ENCODE measurements at places on chromosomes 7 and 10.

DNA sequence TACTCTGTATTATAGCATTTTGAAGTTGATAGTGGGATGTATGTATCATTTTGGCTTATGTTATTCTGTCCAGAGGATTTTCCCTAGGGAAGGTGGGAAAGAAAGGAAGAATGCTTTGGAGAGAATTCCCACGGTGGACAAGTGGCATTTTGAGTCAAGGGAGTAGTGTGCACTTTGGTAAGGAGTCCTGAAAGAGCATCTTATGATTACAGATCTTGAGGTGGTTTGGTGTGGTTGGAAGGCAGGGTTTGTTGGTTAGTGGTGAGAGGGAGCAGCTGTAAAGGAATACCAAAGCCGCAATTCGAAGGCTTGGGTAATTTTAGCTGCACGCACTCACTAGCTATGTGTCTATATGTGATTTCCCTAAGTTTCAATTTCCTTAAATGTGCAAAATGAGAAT is 16.1 kb downstream of the CCSER2 start:
- no peak for DNase-seq

DNA sequence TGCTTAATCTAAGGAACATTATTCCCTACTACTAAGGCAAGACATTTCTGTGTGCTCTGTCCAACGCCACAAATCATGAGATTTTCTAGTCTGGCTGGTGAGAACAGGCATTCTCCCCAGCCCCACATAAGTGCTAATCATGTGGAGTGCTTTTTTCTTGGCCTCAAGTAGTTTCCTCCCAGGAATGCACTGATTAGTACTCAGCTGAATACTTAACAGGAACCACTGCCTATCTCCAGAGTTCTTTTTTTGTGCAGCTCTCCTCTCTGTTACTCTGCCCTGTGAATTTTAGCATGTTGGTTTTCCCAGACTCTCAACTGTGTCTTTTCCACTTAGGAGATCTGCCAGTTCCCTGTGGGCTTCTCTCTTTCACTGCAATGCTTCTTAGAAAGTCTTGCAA is 1098.5 kb upstream of the LRRTM3 start:
- no peak for DNase-seq

- no peak for DNase-seq
These were observed 5.6 kb downstream of the BAG3 start for GRCh38 chr10:119656760-119657159.

GRCh38 chr7:33842150-33842549 is 63.2 kb upstream of the BMPER start:
- no peak for DNase-seq

DNA sequence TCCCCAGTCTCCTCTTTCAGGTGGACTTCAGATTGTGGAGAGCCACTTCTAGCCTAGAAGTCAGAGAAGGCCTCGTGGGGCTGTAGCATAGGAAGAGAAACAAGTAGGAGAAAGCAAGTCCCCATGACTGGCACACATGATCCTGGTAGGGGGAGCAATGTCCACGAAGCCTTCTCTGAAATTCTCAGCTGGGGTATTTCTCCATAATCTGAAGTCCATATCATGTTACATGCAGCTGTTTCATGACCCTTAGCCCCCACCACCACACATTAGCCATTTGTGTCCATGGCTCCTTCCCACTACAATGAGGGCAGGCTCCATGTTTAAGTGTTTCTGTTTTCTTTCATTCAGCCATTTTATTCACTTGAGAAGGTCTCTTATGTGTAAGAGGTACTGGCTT is 43.2 kb downstream of the LAMB4 start:
- no peak for DNase-seq

GRCh38 chr7:47034180-47034579 is 547.7 kb downstream of the TNS3 start:
- DNase-seq, result no peak

- DNase-seq, result no peak
These were observed 243.5 kb upstream of the ZNF32 start for GRCh38 chr10:43892062-43892770.

- no peak for DNase-seq
These were observed 209.1 kb downstream of the PRPF18 start for GRCh38 chr10:13795653-13796555.

DNA sequence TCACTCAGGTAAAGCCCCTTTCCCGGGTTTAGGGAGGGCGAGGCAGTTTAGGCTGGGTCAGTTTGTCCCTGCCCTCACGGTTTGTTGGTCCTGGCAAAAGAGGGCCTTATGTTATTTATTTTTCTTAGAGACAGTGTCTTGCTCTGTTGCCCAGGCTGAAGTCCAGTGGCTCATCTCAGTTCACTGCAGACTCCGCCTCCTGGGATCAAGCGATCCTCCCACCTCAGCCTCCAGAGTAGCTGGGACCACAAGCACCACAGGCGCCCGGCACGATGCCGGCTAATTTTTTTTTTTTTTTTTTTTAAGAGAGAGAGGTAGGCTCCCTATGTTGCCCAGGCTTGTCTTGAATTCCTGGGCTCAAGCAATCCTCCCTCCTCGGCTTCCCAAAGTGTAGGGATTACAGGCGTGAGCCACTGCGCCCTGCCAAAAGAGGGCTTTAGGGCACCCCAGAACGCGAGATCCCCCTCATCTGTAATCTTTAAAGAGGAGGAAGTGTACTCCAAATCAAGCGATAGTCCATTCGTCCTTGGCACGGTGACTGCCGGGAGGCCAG is 626 bp upstream of the BMS1 start:
- no peak for DNase-seq

DNA sequence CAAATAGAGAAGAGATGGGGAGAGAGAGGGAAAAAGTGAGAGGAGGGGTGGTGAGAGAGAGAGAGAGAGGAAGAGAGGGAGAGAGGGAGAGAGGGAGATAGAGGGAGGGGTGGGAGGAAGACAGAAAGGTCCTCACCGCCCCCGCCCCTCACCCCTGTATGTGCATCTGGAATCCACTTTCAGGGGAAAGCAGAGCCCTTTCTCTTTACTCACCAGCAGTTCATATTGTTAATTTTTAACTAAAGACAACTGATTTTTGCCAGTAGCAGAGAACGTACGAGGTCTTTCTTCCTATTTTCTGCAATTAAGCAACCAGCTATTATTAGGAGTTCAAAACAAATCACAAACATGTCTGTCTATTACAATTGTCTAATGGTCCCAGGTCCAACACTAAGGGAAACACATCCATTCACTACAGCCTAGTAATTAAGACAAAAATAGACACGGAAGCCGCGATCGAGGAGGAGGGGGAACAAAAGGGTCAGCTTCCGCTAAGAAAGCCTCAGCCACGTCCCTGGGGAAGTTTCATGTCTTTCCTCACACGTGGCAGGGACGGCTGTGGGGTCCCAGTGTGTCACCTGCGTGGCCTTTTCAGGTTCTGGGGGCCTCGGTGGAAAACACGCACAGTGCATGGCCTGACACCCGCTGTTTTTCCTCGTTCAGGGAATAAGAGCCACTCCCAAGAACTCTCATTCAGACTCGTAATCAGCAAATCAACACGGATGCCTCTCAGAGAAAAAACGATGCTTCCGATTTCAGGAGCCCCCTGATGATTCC is 572.0 kb downstream of the PTPRN2 start:
- no peak for DNase-seq

DNA sequence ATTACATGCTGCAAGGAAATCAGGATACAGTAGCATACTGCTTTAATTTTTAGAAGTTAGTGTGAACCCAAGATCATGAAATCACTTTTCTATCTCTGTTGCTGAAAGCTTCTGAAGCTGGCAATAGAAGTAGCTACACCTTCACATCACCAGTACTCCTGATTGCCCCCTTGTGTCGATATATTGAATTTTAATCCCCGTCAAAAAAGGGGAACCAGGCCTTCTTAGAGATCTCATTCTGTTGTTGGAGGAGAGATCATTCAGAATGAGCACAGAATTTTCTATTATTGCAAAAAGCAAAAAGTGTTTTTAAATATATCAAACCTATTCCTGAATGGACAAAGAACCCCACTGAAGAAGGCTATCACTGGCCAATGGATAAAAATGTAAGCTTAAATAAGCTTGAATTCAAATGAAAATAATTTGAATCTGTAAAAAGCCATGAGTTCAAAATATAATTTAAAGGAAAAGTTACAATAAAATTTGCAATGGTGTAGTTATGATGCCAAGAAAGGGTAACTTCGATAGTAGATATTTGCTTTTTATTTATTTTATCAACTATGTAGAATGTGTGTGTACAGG is 39.7 kb upstream of the TEX47 start:
- DNase-seq, result no peak

DNA sequence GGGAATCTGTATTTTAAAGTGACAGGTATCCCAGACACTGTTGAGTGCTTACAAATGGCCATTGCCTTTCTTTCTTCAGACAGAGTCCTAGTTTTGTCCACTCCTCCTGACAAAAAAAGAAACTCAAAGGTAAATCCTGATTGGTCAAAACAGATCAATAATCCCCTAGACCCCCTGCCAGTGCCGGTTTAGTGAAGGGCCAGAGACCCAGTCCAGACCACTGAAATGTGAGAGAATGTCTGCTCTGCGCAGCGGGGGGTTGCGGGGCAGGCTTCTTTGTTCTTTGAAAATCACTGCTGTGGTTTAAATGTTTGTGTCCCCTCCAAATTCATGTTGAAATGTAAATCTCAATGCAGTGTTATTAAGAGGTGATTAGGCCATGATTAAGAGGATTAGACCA is 177.7 kb upstream of the GPR26 start:
- DNase-seq, result no peak

GRCh38 chr7:50556247-50556991 is 8.8 kb downstream of the DDC start:
- no peak for DNase-seq

- DNase-seq, result no peak
These were observed 269.2 kb downstream of the C7orf25 start for GRCh38 chr7:42642699-42643098.

GRCh38 chr10:60427148-60427547 is 37.5 kb upstream of the ANK3 start:
- DNase-seq, result no peak

GRCh38 chr7:126840869-126841268 is 411.9 kb downstream of the GRM8 start:
- no peak for DNase-seq

DNA sequence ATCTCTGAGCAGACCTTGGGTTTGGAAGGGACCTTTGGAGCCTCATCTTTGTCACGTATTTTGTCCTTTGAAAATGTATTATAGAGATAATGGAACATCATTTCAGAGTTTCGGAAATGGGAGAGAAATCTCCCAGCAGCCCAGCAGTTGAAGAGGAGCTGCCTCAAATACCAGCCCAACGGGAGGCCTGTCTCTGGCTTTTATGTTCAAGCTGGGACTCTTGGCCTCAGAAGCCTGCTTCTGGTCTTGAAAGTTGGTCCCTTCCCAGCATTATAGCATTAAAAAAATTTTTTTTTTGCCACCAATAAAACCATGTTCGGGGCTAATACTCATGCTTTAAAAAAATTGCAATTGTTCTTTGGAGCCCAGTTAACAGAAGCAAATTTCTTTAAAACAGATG is 73.4 kb upstream of the CTBP2 start:
- DNase-seq, result no peak

DNA sequence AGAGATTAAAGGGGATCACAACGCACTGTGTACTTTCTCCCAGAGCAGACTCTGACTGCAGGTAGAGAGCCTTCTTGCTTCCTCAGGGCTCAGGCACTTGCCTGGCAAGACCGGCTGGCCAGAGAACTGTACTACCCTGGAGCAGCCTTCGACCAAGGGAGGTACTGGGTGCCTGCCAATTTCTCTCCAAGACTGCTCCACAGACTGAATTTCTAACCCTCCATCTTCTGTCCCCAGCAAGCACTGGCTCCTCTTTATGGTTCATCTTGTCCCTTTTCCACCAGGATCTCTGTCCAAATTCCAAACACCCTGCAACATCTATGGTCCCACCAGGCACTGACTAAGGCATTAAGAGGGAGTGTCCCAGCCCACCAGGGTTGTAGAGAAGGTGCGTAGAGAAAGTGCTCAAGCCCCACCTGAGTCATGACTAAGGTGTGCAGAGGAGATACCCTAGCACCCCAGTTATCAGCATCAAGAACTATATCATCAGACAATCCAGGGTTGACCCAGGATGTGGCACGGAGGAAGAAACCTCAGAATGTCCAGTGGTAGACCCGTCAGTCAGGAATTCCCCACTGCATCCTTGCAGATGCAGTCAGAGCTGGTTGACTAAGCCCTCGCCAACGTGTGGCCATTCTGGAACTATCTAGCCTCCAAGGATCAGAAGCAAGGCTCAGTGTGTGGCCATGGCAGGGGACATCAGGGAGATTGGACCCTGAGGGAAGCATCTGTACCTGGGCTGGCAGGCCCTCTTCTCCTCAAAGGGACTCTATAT is 60.9 kb upstream of the CAMK2B start:
- no peak for DNase-seq

DNA sequence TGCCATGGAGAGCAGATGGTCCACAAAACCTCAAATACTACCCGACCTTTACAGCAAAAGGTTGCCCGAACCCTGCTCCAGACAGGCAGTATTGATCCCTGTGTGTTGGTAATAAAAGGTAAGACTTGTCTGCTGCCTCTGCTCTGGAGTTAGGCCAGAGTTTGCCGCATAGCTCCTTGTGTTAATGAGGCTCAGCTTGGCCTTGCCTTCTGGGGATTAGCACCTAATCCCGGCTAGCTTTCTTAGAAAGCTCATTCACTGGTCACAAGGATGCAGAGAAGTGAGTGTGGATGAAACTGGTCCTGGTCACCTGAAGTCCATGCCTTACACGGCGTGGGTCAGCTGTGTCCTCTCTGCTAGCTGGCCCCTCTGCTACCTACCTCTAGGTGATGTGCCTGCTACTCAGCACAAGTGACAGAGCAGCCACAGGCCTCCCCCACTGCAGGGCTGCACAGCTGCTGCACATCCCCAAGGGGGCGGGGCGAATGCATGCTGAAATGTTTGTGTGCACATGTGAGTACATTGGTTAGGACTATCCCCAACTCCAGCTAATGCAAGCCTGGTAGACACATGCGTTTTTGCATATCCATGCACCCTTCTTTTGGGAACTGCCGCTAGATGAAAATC is 31.7 kb upstream of the SYPL1 start:
- no peak for DNase-seq

GRCh38 chr10:2079603-2080078 is 342.3 kb upstream of the ADARB2 start:
- no peak for DNase-seq

GRCh38 chr10:33553748-33554571 is 219.5 kb upstream of the NRP1 start:
- no peak for DNase-seq

- DNase-seq, result no peak
These were observed 79.6 kb upstream of the UCN3 start for GRCh38 chr10:5285186-5285585.

DNA sequence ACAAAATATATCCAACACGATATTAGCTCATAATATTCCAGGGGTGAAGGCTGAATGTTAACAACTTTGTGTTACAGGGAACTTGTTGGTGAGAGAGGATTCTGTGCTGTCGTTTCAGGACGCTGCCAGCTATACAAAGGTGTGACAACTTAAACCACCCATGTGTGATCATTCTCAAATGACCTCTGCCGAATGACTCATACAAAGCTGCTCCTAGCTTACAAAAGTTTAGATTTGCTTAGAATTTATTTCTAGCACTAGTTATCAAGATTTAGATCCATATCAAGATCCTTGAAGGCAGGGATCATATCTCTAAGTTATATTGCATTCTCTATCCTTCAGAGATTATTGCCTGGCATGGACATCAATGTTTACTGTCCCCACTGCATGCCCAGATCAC is 65.3 kb downstream of the COBL start:
- no peak for DNase-seq
